ENCODE measurements at places on chromosomes 1 and 21.

GRCh38 chr1:21340230-21340945 lies 50.1 kb upstream of the ECE1 start:
- no peak for DNase-seq

DNA sequence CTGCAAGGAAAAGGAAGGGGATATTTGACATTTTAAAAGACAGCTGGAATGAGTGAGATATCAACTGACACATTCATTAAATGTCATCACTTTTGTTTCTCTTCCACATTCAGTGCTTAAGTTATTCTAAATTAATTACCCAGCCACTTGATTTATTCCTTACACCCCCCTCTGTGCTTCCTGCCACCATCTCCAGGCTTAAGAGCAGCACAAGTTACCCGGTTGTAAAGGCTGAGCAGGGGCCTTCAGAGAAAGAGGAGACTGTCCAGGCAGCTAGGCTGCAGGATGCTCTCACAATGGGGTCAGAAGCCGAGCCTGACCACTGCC lies 71.4 kb downstream of the SYT6 start:
- no peak for DNase-seq

DNA sequence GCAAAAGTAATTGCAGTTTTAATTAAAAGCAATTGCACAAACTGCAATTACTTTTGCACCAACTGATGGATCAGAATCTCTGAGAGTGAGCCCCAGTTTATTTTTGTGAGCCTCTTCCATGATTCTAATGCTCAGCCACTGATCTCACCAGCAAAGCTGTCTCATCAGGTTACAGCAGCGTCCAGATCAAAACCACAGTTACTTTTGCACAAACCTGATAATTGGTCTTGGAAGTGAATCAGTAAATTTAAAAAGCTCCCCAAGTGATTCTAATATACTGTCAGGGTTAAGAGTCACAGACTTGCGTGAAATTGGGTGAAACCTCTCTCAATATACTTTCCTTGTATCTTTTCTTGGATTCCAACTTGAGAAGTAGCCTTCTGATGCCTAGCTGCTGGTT lies 13.5 kb upstream of the CR2 start:
- no peak for DNase-seq

DNA sequence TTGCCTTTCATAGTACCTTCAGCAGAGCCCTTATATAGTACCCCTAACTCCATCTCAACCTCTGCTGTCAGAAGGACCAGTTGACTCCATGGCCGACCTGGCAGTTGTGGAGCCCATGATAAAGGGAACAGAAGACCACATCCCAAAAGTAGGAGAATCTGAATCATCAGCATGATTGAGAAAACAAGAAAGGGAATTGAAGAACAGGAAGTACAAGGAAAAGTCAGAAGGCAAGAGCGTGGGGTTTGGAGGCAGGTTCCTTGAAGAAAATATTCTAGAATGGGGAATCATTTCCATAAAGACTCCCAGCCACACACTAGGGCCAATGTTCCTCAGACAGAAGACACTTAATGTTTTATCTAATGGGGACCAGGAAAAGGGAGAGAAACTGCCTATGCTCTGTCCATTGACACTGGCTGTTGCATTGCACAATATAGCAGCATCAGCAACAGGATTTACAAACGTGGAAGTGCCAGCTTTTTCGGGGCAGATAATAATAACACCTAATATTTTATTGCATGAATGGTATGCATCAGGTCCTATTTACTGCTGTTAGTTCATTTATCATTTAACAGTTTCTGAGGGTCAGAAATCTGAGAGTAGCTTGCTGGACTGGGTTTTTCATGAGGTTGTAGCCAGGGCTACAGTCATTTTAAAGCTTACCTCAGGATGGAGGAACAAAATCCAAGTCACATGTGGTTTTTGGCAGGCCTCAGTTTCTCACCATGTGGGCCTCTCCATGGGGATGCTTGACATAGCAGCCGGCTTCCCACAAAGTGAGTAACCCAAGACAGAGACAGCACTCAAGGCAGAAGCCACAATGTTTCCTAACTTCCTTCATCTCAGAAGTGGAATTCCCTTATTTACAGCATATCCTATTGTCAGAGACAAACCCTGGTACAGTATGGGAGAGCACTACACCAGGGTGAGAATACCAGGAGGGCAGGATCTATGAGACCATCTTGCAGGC lies 483.4 kb downstream of the PLPP3 start:
- DNase-seq = no peak

DNA sequence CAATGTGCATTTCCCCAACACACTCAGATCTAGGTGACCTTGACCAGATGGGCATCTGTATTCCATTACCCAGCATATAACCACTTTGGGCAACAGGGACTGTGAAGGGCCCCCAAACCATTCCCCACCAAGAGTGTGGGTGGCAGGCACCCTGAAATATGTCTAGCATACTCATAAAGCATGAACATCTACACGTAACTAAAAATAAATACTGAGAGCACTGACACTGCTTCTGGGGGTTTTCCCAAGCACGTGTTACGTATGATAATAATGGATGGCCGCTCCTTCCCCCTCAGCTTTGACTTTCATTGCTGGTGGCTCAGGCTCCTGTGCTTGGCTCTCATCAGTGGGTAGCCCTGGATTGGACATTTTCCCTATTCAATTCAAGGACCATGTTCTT lies 39.1 kb downstream of the IGSF3 start:
- peak; percentile 34 for DNase-seq

- no peak for DNase-seq
These were observed 61.4 kb upstream of the ZNF648 start for GRCh38 chr1:182122913-182123260.

GRCh38 chr1:35202048-35202719 lies 9.2 kb upstream of the SFPQ start:
- peak; percentile 79 for DNase-seq

GRCh38 chr1:25702101-25702775 lies 85.6 kb downstream of the MAN1C1 start:
- no peak for DNase-seq

- DNase-seq = no peak
These were observed 560.1 kb downstream of the OMA1 start for GRCh38 chr1:57986432-57986831.

DNA sequence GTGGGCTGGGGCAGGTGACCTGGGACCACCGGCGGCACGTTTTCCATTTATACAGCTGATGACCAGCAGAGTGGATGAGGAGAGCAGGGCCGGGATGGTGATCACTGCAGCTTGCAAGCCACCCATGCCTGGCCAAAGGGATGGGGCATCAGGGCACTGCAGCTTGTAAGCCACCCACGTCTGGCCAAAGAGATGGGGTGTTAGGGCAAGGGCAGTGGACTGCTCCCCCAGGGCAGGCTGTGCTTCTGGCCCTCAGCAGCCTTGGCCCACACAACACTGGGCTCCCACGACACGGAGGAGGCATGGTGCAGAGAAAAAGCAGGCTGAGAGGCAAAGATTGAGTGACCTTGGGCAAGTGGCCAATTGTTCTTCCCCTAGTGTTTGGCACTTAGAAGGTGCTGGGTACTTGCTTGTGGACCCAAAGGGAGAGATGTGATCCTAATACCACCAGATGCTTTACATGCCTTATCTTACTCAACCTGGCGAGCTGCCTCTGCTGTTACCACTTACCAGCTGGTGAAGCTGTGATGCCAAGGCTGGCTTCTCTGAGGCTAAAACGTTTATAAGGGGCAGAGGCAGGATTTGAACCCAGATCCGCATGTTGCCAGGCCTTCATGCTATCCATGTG lies 48.3 kb downstream of the TRIM62 start:
- no peak for DNase-seq

DNA sequence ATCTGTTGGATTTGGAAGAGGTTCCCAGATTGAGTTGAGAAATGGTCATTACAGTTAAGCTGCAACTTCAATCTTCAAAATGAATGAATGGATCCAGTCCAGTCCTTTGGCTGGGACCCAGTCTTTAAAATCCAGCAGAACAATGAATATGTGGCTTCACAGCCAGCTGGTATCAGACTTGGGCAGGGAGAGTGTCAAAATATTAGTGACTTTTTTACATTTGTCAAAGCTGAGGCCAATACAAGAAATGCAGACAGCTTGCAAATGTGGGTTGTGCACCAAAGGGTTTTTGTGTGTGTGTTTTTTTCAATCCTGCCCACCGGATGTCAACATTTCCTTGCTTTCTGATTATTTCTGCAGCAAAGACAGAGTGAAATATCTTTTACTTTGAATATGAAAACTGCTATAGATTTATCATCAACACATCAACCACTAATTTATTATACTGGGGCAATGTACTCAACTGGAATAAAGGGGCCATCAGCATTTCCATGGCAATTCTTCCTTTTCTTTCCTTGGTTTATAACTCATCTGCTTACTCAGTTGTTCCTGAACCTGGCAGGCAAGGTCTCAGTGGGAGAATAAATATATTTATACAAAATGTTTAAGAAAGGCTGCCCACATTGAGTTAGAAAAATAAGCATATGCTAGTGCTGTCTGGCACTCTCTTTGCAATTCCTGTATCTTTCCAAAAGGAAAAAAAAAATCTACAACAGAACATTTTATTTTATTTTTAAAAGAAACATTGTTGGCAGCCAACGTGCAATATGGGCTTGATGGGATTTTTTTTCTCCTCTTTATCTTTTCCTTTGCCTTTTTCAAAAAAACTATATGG lies 491.6 kb upstream of the C1orf87 start:
- DNase-seq = no peak

All from activated CD4-positive, alpha-beta memory T cell treated with anti-CD3 and anti-CD28 coated beads for 36 hours (primary cell).